ENCODE measurements at places on chromosomes 12 and 14.

GRCh38 chr12:39157696-39158342, 252.4 kb upstream of the CPNE8 start:
- DNase-seq: no peak

- peak; percentile 27 for DNase-seq
Observed at GRCh38 chr12:131642101-131642540, 68.8 kb upstream of the SFSWAP start.

GRCh38 chr12:79358716-79359300, 332.0 kb downstream of the PAWR start:
- DNase-seq: no peak

DNA sequence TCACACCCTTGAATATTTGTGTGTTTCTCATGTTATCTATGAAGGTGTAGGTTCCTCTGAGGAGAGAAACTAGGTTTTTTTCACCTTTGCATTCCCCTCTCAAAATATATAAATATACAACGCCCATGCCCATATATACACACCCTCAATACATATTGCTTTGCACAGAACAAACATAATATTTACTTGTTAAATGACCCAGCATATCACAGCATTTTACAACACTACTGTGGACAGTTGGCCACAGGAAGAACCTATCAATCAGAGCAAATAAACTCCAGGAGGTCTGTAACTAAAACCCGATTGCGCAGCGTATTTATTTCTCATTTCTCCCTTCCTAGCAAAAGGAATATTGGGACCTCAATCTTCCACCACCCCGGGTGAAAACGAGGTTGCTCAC, 196.0 kb downstream of the SLC5A8 start:
- DNase-seq: no peak

GRCh38 chr14:65993103-65993502, 493.1 kb upstream of the CCDC196 start:
- no peak for DNase-seq

- no peak for DNase-seq
Observed at GRCh38 chr14:100279133-100279532, 27.1 kb downstream of the SLC25A29 start.

DNA sequence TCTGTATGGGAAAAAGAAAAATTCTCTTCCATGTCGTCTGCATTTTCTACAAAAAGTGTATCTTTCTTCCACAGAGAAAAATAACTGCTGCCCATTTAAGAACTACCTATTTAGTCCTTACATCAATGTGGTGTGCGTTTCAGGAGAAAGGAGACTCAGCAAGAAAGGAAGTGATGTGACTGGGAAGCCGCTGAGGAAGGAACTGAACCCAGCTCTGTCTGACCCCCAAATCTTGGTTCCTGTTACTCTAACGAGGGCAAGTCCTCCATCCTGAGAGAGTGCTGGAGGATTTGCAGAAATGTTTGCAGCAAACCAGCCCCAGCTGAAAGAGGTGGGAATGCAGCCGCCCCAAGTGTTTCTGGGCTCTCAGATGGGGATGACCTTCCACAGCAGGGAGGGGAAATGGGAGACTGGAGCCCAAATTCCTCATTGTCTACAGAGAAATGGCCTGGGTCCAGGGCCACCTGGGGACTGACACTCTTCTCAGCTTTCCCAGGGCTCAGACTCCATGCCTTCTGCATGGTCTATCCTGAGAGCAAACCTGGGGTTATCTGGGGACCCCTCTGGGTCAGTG, 6.7 kb upstream of the MLEC start:
- no peak for DNase-seq

DNA sequence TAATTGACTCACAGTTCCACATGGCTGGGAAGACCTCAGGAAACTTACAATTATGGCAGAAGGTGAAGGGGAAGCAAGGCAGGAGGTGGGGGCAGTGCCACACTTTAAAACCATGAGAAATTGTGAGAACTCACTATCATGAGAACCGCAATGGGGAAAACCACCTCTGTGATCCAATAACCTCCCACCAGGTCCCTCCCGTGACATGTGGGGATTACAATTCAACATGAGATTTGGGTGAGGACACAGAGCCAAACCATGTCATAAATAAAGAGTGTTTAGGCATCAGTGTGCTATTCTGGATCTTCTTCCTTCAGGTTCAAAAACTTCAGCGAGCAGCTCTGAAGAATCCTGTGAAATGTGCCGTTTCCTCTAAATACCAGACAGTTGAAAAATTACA, 9.7 kb downstream of the DDX47 start:
- no peak for DNase-seq

DNA sequence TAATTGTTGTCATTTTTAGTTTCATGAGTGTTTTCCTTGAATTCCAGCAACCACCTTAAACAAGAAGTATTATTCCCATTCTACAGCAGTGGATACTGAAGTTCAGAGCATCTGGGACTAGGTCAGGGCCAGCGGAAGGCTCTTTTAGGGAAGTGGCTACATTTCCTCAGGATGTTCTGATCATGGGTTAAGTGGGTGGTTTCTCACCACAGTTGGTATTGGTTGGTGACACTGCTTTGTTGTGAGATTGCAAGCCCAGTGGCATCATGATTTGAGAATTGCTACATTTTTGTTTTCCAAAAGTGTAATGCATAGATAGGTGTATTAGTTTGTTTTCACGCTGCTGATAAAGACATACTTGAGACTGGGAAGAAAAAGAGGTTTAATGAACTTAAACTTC, 47.1 kb downstream of the SYNE2 start:
- DNase-seq: no peak

- no peak for DNase-seq
Observed at GRCh38 chr14:83709116-83709515, 1820.8 kb upstream of the FLRT2 start.

GRCh38 chr12:98651328-98651727, 6.2 kb downstream of the APAF1 start:
- no peak for DNase-seq

Measured in pancreas (tissue), 10 donors.